CD4-positive, alpha-beta T cell treated with Interleukin-17A for 1 hour (primary cell): ENCODE measurements at places on chromosomes 3 and 15.

DNA sequence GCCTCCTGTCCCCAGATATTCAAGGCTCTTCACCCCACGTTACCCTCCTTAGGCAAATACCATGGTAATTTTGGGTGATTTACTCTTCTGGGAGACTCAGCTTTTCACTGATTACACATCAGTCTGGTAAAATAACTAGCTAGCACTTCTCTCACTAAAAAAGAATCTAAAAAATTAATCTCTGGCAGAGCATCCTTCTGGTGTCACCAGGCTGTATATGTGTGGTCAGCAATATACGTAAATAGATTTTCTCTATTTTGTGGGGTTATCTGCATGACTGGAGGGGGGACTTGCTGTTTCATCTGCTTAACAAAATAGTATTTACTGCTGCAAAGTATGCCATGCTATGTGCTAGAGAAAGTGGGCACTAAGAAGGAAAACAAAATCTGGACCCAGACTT is 45.1 kb downstream of the LRRC28 start:
- no peak for DNase-seq

DNA sequence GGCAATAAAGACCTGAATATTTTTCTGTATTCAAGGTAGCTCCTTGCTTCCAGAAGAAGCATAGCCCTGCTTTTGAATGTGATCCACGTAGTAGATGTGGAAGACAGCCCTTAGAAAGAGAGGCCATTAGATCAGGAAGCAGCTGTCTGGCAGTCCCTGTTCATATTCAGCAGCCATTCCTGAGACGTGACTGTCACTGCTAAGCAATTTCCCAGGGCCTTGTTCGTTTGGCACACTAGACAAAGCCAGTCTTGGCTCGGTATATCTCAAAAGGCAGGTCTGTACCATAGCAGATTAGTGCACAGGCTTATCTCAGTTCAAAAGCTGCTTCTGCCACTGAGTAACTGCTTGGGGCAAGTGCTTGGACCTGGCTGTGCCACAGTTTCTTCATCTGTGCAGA is 287.8 kb upstream of the MCTP2 start:
- no peak for DNase-seq

DNA sequence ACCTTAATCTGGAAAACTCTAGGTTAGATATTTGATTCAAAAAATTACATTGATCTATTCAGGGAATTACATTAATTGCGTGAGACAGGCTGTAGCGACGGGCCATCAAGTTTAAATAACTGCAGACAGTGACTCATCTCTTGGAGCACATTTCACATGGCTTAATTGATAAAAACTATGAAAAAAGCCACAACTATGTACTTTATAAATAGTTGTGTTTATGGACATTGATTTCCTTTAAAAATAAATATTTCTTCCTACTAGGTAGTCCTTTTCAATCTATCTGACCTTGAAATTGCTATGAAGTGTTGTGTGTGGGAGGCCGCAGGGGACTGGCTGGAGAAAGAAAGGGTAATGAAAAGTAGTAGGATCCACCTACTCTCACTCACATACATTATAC is 157.8 kb downstream of the IL1RAP start:
- no peak for DNase-seq

DNA sequence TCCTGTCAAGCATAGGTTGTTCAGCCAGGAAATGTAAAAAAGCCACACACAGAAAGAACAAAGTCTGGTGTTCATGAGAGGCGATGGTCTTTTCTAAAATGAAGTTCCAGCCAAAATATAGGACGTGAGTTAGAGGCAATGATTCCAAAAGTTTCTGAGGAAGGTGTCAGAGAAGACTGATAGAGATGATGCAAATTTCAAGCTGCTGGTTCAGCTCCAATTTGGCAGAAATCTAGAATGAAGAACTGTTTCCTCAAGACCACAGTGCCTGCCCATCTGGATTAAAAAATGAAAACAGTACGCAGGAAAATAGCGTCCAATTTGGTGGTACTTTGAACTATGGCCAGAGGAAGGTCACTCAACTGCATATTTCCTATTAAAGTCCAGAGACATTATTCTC is 672.9 kb downstream of the SQOR start:
- DNase-seq, result no peak

DNA sequence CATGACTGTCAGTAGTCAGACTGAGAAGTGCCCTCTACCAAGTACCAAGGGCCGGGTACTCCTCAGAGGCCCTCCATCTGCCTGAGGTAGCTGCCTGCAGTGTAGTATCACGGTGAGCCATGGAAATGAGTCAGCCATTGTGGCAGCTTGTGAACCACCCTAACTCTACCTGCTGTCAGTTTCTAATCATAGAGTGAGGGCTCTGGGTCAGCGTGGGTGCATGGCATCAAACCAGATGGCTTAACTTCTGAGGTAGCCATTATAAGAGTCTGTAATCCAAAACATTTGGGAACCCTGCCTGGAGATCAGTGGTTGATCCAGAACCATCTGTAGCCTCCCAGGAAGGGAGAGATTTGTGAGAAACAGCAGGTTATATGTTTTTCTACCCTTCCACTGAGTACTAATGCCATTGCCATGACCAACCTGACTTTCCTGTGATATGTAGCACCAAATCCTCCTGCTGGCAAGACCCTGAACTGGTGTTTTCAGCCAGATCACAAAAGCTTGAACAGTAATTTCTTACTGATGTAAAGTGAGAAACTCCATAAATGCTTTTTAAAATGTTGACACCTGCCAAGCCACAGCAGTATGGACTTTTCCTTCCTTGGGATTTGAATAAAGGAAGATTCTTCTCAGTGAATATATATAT is 38.9 kb downstream of the ABHD2 start:
- no peak for DNase-seq

- DNase-seq, result no peak
These were observed 120.6 kb downstream of the CD47 start for GRCh38 chr3:107969994-107970819.

- DNase-seq, result peak; percentile 14
These were observed 160.9 kb downstream of the TIGIT start for GRCh38 chr3:114454551-114455251.

- DNase-seq, result no peak
These were observed 7.8 kb downstream of the DCBLD2 start for GRCh38 chr3:98893740-98894139.

- no peak for DNase-seq
These were observed 1.1 kb upstream of the PLCH1 start for GRCh38 chr3:155745795-155746550.

DNA sequence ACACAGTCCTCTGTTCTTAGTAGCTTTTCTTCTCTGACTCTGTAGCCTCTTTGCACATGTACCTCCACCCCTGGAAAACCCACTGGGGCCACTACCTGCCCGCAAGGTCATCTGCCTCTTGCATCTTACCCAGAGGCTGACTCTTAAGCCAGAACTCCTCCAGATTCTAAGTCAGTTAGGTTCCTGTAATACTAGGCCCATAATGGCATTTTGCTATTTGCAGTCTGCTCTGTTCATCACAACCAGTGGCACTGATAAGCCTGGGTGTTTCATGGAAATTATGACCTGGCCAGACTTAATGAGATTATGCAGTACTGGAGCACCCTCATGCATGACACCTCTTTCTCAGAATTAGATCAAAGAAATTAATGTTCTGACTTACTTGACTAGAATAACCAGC is 31.7 kb upstream of the ATG7 start:
- DNase-seq, result no peak

GRCh38 chr3:172046268-172046915 is 7.0 kb downstream of the FNDC3B start:
- no peak for DNase-seq

GRCh38 chr3:38611866-38612265 is 37.6 kb downstream of the SCN5A start:
- no peak for DNase-seq

- DNase-seq, result no peak
These were observed 35.2 kb downstream of the FAM81A start for GRCh38 chr15:59473226-59473625.

DNA sequence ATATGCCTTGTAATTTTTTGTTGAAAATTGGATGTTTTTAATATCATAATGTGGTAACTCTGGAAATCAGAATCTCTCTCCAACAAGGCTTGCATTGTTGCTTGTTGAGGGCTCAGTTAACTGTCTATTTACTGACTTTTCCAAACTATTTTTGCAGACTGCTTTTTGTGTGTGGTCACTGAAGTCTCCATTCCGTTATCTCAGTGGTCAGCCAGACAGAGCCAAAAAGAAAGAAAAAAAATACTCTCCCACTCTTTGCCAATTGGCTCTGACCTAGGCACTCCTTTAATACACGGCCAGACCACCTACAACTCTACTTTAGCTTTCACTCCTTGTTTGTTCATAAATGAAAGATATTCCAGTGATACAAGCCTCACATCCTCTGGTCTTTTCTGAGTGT is 52.5 kb downstream of the IFT80 start:
- DNase-seq, result no peak

DNA sequence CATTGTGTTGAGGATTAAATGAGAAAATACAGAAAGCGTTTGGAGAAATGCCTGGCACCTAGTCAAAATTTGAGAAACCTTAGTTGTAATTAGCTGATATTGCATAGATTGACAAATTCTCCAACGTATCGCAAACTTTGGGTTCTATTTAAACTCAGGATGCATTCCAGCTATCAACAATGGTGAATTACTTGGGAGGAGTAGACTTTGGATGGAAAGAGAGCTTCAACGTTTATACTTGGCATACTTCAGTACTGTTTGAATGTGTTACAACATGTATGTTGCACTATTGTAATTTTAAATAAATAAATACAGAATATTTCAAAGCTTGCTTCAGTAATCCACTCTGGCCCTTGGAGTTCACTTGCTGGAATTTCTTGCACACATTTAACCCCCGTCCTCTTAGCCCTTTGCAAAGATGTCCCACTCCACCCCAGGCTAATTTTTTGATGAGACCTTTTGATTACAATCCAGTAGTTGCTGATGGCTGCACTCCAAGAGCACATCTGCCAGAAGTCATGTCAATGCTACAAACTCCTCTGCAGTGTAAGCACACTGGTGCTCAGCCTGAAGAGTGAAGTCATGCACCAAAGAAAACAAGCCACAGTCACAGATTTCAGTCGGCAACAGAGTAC is 4.7 kb upstream of the DIS3L start:
- no peak for DNase-seq

GRCh38 chr3:87461036-87461435 is 184.7 kb upstream of the POU1F1 start:
- no peak for DNase-seq

GRCh38 chr3:188947401-188948280 is 224.1 kb upstream of the TPRG1 start:
- no peak for DNase-seq

DNA sequence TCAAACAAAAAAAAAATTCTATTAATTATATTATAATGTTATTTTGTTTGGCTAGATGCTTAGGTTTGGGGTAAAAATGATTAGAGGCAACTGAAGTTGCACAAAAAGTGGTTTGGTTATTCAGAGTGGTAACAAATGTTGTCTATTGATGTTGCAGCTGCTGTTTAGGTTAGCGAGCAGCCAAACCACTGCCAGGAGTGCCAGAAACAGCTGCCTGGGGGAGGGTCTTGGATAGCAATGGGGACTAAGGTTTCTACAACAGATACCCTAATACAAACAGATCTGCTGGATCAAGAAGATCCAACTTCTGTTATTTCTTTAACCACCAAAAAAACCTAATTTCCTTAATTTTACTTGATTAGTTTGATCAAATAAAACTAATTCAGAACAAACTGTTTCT is 26.6 kb downstream of the BTLA start:
- no peak for DNase-seq

GRCh38 chr3:47871389-47871788 is 68.5 kb downstream of the DHX30 start:
- DNase-seq, result no peak

DNA sequence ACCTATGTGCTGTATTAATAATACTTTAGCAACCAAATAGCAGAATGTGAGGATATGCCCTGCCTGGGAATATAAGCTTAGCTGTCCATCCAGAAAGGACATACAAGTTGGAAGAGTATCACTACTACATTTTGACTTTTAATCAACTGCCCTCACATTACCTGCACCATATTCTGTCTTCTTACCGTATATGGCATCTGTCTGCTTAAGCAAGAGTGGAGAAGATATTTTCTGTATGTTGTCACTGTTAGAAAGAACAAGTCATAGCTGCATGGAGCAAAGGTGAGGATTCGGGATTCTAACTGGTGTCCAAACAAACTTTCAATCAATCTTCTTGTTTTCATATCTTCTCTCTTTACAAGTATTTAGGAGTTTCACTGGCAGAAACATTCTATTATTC is 929.5 kb upstream of the ROBO1 start:
- DNase-seq, result no peak

DNA sequence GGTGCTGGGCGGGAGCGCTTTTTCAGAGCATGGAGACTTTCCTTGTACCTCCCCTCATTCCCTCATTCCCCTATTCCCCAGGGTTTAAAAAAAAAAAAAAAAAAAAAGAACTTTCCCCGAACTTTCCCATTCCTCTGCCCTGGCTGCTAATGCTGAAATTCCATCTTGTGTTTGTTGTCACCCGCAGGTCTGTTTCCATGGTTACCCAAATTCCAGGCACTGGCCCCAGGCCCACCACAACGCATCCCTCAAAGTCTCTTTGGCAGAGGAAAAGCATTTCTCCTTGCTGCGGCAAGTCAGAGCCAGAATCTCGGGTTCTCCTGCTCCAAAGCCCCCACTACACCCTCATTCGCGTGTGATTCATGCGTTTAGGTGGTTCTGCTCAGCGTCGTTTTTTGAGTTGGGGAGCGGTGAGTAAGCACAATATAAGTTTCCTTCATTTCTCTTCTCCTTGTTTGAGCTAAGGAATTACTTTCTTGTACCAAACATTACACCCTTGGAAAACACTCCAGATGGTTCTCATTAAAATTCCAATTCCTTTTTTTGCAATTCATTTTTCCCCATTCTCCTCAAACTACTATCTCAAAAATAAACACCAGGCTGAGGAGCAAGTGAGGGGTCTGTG is 21.6 kb downstream of the ANAPC13 start:
- no peak for DNase-seq

GRCh38 chr3:126982126-126982470 is 817 bp upstream of the PLXNA1 start:
- DNase-seq, result peak; percentile 78

DNA sequence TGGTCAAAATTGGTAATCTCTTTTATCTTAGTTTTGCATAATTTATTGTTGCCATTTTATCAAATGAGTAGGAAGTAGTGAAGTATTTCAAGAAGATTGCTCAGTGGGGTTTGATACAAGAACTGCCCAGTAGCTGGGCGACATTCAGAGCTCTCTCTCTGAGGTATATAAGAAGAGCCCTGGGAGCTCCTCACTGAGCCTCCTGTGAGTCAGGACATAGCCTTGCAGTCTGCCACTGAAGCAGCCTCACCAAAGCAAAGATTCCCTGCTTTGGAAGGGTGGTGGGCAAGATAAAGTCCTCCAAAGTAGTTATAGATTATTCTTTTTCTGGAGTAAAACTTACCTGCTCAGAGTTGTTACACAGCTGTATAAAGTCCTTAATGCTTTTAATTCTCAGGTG is 26.1 kb downstream of the SKIL start:
- no peak for DNase-seq
